ENCODE measurements at places on chromosomes 7 and 10.

- DNase-seq: no peak
These were observed 985.1 kb upstream of the LRRN3 start for GRCh38 chr7:110105840-110106239.

DNA sequence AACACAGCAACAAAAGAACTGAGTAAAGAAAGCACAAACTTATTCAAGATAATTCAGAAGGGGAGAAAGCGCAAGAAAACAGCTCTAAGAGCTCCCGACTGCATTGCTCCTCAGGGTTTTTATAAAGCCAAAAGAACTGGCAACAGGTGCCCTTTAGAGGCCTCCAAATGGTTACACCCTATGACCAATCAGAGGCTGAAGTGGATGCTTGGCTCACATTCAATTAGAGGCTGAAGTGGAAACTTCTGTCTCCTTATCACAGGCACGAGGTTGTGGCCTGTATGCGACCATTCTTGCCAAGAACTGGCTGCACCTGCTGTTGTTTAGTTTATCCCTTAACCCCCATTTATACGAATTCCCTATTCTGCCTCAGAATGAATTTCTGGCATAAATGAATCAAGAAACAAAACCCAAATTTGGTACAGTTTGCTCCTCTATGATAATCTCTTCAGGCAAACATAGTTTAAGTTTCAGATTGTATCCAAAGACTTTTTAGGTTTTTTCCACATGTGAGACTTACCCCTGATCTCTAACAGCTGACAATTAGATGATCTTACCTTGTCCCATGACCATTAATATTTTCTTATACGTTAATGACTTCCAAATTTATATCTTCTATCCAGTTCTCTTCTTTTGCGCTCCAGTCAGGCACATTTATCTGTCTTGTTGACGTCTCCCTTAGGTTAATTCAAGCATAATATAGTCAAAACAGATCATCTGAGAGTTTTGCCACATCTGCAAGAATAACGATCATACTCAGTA is 504.8 kb downstream of the NXPH1 start:
- DNase-seq: no peak

DNA sequence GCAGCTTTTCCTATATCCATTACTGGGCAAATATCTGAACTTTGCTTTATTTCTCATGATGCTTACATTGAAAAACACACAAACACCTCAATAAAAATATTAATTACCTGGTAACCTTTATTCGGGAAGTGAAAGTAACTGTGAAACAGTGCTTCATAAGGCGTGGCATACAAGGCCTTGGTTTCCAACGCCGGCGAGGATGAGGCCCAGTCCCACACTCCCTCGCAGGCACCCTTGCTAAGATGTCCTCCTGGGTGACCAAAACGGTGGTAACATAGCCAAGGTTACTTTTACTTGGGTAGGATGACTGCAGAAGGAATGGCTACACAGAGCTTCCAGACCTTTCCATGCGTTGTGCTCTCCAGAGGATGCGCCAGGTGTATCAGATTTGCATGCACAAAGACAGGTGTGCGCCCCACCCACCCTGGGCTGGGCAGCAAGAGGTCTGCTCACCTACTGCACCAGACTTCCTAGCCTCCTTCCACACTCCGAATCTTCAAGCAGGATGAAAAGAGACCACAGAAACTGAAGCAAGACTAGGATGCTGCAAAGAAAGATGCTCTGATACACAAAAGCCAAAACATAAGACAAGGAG is 13.3 kb upstream of the DAGLB start:
- no peak for DNase-seq

DNA sequence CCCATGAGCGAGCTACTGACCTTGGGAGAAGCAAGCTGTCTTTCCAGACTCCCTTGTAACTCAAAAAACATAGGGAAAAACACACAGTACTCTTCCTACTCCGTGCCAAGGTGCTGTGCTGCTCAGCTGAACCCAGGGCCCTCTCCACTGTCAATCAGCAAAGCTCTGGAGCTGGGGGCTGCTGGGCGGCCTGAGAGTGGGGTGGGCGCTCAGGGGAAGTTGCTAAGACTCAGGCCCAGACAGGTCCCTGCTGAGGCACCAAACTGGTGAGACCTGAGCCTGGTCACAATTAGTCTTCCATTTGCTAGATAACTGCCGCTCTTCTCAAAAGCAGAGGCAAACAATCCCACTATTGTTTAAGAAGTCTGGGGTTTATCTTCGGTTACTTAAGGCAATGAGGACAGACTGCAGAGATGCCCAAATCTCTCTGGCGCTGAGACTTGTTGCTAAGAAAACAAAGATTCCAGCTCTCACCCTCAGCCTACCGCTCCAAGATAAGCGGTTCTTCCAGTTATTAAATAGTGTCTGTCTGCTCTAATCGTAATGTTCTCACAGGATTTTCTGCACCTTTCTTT is 22.0 kb downstream of the STEAP1B start:
- no peak for DNase-seq

All from NAMALWA (cell line).